ENCODE measurements at places on chromosomes 12 and 14.

GRCh38 chr12:44889926-44890325, 13.8 kb upstream of the NELL2 start:
- DNase-seq = no peak

- DNase-seq = no peak
Observed at GRCh38 chr12:68377881-68378280, 45.7 kb upstream of the MDM1 start.

DNA sequence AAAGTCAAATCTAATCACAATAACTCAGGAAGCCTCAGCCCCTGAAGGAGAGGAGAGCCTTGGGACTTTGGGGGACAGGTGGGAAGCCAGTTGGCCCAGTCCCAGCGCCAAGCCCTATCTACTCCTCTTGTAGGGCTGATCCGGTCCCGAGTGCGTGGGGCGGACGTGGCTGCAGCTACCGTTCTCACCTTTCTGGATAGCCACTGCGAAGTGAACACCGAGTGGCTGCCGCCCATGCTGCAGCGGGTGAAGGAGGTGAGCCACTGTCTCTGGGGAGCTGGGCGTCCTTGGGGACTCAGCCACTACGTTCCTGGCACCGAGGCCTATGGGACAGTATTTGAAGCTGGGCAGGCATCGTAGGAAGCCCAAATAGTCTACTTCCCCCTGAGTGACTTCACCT, 68.4 kb downstream of the GALNT16 start:
- no peak for DNase-seq

GRCh38 chr12:118637767-118638370, 261.5 kb downstream of the SUDS3 start:
- no peak for DNase-seq

DNA sequence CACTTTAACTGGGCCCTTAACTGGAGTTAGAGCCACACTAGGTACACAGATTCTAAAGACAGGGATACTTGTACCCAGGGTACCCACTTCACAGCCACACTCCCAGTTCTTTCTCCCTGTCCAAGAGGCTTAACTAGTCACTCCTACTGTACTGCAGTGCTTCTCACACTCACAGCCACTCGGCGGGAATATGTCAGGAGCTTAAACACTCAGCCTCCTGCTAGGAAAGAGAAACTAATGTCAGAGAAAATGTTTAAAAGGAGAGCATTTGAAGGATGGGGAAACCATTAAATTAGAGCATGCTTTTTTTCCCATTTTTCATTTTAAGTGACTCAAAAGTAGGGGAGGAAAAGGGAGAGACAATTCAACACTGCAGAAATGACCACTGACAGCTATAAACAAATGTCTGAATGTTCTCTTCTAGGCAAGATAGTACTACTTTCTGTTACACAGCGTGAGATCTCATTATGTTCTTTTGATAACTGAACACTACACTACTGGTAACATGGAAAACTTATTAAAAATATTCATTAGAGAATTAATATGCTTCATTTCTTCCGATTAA, 22.9 kb upstream of the MDM1 start:
- DNase-seq = no peak

DNA sequence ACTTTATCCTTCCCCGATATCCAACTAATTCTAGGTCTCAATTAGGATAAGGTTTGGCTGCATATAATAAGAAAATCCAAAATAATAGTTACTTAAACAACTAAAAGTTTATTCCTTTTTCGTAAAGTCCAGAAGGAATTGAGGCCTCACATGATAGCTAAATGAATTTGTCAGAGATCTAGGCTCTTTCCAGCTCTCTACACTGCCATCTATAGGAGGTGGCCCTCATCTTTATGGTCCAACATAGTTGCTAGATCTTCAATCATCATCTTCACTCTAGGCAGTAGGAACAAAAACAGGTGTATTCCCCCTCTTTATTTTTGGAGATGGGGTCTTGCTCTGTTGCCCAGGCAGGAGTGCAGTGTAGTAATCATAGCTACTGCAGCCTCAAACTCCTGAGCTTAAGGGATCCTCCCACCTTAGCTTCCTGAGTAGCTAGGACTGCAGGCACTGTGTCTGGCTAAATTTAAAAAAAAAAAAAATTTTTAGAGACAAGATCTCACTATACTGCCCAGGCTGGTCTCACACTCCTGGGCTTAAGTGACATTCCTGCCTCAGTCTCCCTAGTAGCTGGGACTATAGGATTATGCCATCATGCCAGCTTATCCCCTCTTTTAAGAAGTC, 46.5 kb upstream of the SAV1 start:
- DNase-seq = peak; percentile 61

GRCh38 chr14:37610945-37611523, 15.6 kb downstream of the TTC6 start:
- DNase-seq = no peak

- DNase-seq = no peak
Observed at GRCh38 chr12:42407306-42407705, 81.3 kb downstream of the PPHLN1 start.

- no peak for DNase-seq
Observed at GRCh38 chr14:51356381-51356780, 116.3 kb downstream of the TMX1 start.

Data from GM13976 (cell line).